Karpas-422 (cell line): ENCODE measurements at places on chromosomes 2 and 18. TPM values are rescaled to one million over a fixed set of nuclear protein-coding genes. Genes with fewer than 3 reads are reported as not detected.

DNA sequence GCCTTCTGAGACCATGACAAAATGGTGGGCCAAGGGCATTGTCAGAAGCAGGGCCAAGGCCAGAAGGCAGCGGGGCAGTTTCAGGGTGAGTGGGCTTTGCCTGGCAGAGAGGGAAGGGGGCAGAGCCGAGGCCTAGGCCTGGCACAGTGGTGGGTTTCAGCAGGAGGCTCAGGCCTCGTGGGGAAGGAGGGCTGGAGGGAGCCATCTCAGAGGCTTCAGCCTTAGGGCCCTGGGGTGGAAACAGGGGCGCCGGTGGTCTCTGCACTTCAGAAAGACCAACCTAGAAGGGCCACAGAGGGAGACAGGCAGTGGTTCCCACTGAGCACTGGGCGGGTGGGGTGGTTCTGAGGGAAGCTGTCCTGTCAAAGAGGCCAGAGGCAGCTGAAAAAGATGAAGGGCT lies 58.0 kb upstream of the SMAD7 start:
- H3K4me1 ChIP-seq: no peaks in the 10 kb centered on the region
- no peaks in the 10 kb centered on the region for H3K27me3 ChIP-seq
- no peak overlapping the region for H3K27ac ChIP-seq
- no peak for DNase-seq
- no peaks in the 10 kb centered on the region for H3K36me3 ChIP-seq

DNA sequence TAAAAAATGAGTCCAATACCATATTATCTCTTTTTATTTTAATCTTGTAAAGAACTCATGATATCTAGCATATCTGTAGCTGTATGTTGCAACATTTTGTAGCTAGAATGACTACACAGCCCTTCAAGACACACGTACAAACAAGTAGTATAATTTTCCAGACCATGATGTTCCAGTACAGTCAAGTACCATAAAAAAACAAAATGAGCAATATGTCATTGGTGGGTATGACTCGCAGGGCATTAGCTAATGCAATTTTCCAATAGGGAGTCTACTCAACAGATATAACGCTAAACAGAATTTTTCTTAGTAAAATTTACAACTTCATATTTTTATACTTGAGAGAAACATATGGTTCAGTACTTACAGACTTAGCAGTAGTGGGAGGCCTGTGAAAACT lies 53.6 kb upstream of the UGP2 start:
- no peak for DNase-seq
- H3K27ac ChIP-seq: no peak overlapping the region
- no peaks in the 10 kb centered on the region for H3K27me3 ChIP-seq
- no peak overlapping the region for H3K4me3 ChIP-seq
- no peaks in the 10 kb centered on the region for H3K36me3 ChIP-seq

Gene HSPD1
- 241 and 246 TPM in 2 replicates for total RNA-seq

GRCh38 chr18:23259701-23260681 lies 124.7 kb downstream of the CABLES1 start:
- no peak overlapping the region; the same call in 1 of the 2 replicates for H3K4me3 ChIP-seq
- H3K4me1 ChIP-seq: peaks cover 24% of the 10 kb centered on the region
- DNase-seq: no peak
- no peaks in the 10 kb centered on the region for H3K27me3 ChIP-seq
- no peaks in the 10 kb centered on the region for H3K36me3 ChIP-seq

GRCh38 chr2:215149894-215150293 lies 11.5 kb upstream of the ABCA12 start:
- no peak for DNase-seq
- no peaks in the 10 kb centered on the region for H3K36me3 ChIP-seq
- no peak overlapping the region for H3K4me3 ChIP-seq
- H3K4me1 ChIP-seq: no peaks in the 10 kb centered on the region
- H3K27me3 ChIP-seq: no peaks in the 10 kb centered on the region
- H3K27ac ChIP-seq: no peak overlapping the region

Gene RBFA
- total RNA-seq: 68.8 and 76.4 TPM in 2 replicates

Gene LHCGR
- total RNA-seq: not detected in 2 replicates
